Suprapubic skin (tissue), 4 donors: ENCODE measurements at places on chromosomes 6 and 20. TPM values are rescaled to one million over a fixed set of nuclear protein-coding genes. Genes with fewer than 3 reads are reported as not detected.
A peak's percentile ranks its signal among the peaks of the same experiment; 100 is the strongest.

Gene CEBPB
- total RNA-seq, result 83.9 TPM

Gene AGER
- total RNA-seq, result not detected

Gene BCAS4
- total RNA-seq, result 2.6 TPM

Gene KCNB1
- total RNA-seq, result 0.91 TPM

Gene MLN
- not detected for total RNA-seq

Gene ARMH2
- not detected for total RNA-seq

GRCh38 chr20:59648466-59649070 lies 44.2 kb downstream of the PHACTR3 start:
- H3K27ac ChIP-seq, result no peak overlapping the region
- no peaks in the 10 kb centered on the region for H3K36me3 ChIP-seq
- peaks cover 5% of the 10 kb centered on the region for H3K27me3 ChIP-seq
- no peaks in the 10 kb centered on the region for H3K4me1 ChIP-seq

DNA sequence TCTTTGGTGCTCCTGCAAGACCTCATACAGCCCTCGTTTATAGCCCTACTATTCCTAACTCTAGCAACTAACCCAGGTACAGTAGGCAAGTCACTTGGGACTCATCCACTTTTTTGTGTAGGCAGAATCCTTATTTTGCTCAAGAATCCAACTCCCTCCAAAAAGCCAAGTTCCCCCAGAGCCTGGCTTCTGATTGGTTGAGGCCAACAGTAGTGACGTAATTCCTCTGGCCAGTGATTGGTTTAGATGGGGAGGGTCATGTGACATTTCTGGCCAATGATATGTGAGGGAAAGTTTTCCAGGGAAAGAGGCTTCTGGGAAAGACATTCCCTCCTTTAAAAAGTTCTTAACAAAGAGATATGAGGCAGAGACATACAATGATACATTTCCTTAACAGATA lies 32.1 kb downstream of the KIAA1755 start:
- peaks cover 10% of the 10 kb centered on the region for H3K4me1 ChIP-seq
- H3K36me3 ChIP-seq, result no peaks in the 10 kb centered on the region
- H3K4me3 ChIP-seq, result no peak overlapping the region
- no peaks in the 10 kb centered on the region for H3K27me3 ChIP-seq
- no peak overlapping the region for H3K27ac ChIP-seq

- DNase-seq, result no peak
- peak overlapping the region; percentile 93 for H3K27ac ChIP-seq
- peaks cover 53% of the 10 kb centered on the region for H3K4me1 ChIP-seq
- no peaks in the 10 kb centered on the region for H3K36me3 ChIP-seq
- no peaks in the 10 kb centered on the region for H3K27me3 ChIP-seq
These were observed 1.8 kb downstream of the RNF144B start for GRCh38 chr6:18388942-18389341.

GRCh38 chr6:151075527-151075926 lies 164.2 kb upstream of the AKAP12 start:
- no peak overlapping the region for H3K4me3 ChIP-seq
- H3K27me3 ChIP-seq, result no peaks in the 10 kb centered on the region
- DNase-seq, result no peak
- H3K4me1 ChIP-seq, result no peaks in the 10 kb centered on the region
- H3K36me3 ChIP-seq, result no peaks in the 10 kb centered on the region
- H3K27ac ChIP-seq, result no peak overlapping the region

- no peak for DNase-seq
- H3K4me3 ChIP-seq, result no peak overlapping the region
- no peaks in the 10 kb centered on the region for H3K36me3 ChIP-seq
- H3K4me1 ChIP-seq, result no peaks in the 10 kb centered on the region
- H3K27ac ChIP-seq, result no peak overlapping the region
These were observed 449.4 kb upstream of the CHD6 start for GRCh38 chr20:42067596-42067995.

- H3K36me3 ChIP-seq, result no peaks in the 10 kb centered on the region
- peaks cover 5% of the 10 kb centered on the region for H3K4me1 ChIP-seq
- no peaks in the 10 kb centered on the region for H3K27me3 ChIP-seq
- no peak for DNase-seq
These were observed 57.5 kb downstream of the FOXC1 start for GRCh38 chr6:1667012-1667804.
